HEK293T (cell line): ENCODE measurements at places on chromosomes 2 and 18.

- no peak for DNase-seq
Observed at GRCh38 chr2:178954049-178954448, 95.9 kb downstream of the CCDC141 start.

GRCh38 chr2:73101626-73102256, 11.0 kb downstream of the RAB11FIP5 start:
- no peak for DNase-seq

DNA sequence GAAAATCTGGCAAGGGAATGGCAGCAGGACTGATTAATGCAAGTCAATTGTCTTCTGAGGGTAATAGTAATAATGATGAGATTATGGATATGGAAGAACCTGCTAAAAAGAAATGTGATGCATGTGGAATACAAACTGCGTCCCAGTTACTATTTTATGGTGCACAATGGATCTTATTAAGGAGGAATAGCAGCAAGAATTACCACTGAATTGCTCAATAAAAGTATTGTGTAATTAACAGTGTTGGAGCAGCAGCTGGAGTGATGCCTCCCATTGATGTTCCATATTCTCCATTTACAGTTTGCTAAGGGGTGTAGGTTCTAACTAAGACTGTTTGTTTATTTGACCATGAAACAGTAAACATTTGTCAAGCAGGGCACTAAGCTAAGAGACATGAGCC, 167.9 kb downstream of the HRH4 start:
- DNase-seq: no peak

DNA sequence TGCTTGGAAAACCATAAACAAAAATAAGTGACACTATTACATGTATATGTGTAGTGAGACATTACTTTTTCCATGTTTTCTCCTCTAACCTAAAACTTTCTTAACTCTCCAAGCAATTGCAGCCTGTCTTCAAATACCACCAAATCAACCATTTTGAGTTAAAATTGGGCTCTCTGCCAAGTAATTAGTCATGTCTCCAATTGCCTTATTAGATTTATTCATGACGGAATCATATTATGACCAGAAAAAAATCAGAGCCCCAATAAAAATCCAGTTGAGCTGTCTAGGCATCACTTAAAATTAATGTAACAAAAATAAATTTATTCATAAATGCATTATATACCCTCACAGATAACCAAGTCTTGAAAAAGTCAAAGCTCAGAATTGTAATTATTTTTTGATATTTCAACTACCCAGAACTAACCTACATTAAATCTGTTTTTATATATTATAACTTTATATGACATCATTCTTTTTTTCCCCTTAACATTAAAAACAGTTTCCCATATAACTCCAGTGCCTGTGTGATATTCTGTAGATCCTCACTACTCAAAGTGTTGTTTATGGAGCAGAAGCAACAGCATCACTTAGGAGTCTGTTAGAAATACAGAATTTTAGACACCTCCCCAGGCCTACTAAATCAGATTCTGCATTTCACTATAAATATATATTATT, 157.0 kb downstream of the ERBB4 start:
- DNase-seq: no peak

- no peak for DNase-seq
Observed at GRCh38 chr18:8758466-8758865, 53.1 kb downstream of the MTCL1 start.

DNA sequence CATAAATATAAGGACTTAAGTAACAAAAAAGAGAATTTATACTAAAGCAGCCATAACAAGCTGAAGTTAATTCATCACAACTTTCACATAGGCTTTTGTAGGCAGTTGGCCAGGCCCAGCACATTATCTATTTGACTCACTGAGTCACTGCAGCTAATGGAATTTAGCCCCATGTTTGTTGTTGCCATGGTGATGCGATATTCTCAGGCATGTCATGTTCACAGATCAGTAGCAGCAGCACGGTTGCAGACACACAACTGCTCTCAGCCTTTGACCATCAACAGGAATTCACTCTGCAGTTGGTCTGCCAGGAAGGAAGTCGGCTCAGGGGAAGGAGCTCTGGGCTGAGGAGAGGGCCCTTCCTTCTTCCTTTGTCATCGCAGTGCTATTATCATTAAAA, 639.8 kb downstream of the TMEM182 start:
- DNase-seq: no peak
